ENCODE measurements at places on chromosomes 3 and 15.
A peak's percentile ranks its signal among the peaks of the same experiment; 100 is the strongest.

DNA sequence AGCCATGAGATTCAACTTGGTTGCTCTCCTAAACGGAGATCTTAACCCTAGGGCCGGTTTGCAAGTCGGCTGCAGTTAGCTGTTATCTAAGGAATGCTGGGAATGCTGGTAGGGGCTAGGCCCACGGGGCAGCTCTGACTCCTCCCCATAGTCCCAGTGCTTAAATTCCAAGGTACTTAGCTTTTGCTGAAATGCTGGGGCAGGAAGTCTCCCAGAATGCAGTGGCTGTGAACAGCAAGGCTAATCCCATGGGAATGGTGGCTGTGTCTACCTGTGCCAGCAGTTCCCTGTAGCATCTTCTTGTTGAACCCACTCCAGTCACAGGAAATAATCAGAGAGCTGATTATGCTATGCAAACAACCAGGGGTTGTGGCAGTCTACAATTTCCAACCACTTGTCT lies 102.5 kb upstream of the TJP1 start:
- no peak for DNase-seq

DNA sequence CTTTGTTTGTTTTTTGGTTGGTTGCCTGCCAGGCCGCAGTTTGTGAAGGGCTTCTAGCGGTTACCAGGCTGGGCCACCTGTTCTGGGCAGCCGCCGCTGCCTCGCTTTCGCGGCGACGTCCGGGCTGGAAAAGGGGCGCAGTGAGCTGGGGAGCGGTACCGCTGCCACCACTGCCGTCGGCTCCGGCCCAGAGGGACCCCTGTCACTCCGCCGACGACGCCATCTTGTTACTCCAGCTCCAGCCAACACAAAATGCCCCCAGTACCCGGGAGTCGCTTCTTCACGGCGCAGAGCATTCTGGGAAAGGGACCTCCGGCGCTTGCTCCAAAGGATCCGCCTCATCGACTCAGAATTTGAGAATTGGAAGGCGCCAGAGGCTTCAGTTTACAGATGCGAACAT lies 238.8 kb downstream of the CDIN1 start:
- no peak for DNase-seq

DNA sequence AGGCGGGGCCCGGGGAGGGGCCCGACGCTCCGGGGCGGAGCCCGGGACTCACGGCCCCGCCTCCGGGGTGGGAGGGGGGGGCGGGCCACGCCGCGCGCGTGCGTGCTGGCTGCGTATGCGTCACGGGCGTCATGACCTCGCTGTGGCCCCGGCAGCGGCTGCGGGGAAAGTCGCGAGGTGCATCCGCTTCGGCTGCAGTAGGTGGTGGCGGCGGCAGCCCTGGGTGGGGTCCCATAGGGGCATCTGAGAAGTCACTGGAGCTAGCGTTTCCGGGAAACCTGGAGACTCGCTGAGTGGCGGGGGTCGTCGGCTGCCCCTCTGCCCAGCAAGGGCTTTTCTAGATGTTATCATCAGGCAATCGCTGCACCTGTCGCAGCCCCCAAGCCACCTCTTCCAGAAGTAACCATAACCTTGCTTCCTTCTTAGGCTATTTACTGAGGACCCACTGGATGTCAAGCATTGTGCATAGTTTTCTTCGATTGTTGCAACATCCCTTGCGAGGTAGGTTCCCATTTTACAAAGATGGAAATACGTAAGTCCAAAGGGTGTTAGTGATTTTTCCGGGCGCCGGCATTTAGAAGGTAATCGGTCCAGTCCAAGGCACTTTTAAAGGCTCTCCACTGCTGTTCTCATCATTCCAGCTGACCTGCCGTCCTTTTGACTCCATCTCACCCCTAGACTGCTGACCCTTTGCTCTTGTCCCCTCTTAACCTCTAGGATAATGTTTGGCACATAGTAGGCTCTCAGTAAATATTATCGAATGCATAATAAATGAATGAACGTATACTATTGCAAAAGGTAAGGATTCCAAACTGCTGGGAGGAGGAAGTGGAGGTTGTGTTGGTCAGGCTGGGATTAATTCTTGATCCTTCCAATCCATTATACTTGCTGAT lies at the start of gene GDPGP1:
Gene GDPGP1, plus strand, starts transcription at position 114 of the 893 bp plus-strand sequence. CDS start 6,700 bp downstream, outside the sequence.
- DNase-seq, result no peak

- DNase-seq, result no peak
Observed at GRCh38 chr3:122868322-122868721, 73.5 kb downstream of the SLC49A4 start.

- no peak for DNase-seq
Observed at GRCh38 chr3:13851997-13852637, 27.8 kb downstream of the WNT7A start.

DNA sequence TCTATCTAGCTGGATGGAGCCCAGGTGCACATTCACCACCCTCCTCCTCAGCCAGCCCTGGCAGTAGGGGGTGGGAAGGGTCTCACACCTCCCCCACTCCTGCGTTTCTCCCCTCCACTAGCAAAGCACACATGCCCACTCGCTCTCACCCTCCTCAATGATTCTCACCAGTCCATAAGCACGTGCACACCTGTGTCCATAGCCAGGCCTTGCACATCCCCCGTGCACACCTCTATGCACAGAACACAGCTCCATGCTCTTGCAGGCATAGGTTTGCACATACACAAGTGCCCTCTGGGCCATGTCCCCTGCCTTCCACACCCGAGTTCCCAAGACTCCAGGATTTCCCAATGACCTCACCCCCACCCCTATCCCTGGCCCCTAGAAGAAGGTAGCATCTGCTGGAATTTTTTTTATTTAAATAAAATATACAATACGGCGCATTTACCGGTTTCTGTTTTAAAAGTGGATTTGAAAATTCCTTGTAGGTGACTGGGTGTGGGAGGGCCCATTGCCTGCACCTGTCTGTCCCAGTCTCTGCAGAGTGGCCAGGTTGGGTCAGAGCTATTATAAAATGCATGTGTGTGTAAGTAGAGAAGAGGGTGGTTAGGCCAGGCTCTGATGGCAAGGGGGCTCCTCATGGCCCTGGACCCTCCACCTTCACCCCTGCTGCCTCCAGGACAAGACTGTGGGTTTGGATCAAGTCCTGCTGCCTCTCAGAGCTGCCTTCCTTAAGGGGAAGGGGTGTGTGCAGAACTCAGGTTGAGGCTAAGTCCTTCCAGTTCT lies 49.1 kb downstream of the HCN4 start:
- DNase-seq, result no peak

DNA sequence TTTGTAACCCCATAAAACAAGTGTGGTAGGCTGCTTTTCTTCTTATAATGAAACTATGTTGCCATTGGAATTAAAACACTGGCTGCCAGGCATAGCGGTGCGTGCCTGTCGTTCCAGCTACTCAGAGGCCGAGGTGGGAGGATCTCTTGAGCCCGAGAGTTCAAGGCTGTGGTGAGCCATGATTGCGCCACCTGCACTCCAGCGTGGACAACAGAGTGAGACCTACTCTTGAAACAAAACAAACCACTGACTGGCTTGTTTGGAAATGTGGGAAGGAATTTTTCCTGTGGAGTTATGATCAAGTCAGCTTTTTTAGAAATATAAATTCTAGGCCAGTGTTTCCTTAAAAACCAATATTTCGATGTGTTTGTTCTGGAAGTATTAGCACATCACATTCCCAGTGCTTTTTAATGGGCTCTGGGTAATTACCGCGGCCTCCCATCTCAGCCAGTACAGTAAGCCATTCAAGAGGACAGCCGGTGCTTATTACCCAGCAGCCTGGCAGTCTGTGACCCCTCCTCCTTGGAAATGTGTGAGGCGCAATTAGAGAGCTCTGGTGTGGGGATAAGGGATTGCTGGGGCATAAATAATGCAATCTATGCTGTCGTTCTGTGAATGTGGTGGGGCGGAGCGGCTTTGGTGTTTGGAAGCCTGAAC lies 58.3 kb upstream of the TRAK1 start:
- DNase-seq, result no peak

- DNase-seq, result no peak
Observed at GRCh38 chr3:184812662-184813042, 686 bp downstream of the VPS8 start.

DNA sequence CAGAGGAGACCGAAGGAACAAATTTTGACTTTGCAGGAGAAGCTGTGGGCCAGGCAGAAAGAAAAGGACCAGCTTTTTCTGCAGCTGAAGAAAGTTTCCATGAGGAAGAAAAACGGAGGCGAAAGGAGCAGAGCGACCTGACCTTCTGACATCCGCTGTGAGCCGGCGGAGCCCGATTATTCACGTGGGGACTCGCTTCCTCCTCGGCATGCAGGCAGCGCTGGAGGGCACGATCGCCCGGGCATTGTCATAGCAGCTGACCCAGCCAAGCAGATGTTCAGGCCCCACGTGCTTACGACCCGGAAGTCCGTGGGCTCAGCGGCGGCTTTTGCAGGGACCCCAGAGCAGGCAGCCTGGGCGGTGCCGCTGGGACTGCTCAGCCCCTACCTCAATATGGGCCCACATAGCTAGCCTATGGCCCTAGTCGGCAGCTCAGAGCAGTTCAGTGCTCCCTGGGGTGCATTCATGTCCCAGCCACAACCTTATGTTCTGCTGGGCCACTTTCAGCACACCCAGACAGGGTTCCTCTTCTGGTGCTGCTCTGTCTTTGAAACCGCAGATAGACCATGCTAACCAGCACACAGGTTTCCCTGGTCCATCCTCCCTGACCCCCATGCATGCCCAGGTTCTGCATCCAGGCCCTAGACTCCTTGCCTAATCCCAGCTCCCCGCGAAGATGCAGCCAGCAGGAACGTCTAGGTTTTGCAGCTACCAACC lies 10.5 kb upstream of the EIF4A2 start:
- no peak for DNase-seq

DNA sequence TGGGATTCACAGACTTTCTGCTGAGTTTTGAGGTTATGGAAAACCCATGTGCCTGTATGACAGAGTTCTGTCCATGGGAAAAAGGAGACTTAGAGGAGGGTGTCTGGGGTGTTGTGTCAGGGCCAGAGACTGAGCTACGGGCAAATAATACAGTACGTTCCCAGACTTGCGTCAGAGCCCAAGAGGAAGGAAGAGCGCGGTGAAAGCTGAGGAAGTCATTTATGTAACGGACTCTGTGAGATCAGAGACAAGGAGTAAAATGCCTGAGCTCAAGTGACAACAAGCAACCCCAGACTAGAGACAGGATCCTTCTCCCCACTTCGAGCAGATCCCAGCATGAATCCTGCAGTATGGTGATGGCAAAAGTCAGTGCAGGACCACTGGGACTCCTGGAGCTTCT lies 368.6 kb upstream of the MCTP2 start:
- DNase-seq, result no peak

GRCh38 chr15:62549345-62549970 lies 384.4 kb upstream of the C2CD4B start:
- DNase-seq, result peak; percentile 43

DNA sequence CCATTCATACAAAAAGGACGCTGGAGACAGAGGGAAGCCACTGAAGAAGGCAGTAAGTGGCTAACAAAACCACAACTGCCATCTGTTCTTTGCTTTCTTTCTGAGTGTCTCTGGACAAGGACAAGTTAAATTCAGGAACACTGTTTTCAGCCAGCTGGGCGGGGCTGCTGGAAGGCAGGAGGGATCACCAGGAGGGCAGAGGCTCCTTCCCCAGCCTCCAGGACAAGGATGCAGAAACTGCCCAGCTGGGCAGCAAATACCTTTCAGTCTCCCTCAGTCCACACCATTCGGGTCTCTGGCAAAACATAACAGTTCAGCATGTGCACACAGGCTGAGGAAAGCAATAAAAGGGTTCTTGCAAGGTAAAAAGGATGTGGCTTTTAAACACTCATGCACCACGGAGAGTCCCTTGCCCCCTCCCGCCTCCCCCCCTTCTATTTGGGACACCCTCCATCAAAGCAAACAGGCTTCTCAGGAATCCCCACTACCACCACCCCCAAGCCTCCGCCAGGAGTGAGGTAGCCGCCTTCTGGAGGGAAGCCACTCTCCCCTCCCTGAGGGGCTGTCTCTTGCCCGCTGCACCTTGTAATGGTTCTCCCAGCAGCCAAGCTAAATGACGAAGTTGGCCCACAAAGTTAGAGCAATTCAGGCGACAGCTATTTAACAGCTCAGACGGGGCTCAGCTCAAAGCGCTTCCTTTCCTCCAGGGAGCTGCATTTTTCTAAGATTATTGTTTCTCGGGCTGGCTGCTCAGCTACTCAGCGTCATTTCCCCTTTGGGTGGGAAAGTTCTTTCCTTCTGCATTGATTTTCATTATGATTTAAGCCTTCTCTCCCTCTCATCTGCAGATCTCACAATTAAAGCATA lies 3.8 kb downstream of the HEG1 start:
- no peak for DNase-seq

- DNase-seq, result no peak
Observed at GRCh38 chr15:64485796-64486195, 25.4 kb downstream of the ZNF609 start.

- DNase-seq, result no peak
Observed at GRCh38 chr3:145266368-145266767, 894.6 kb downstream of the PLOD2 start.

GRCh38 chr3:143850877-143851276 lies 2.6 kb upstream of the SLC9A9 start:
- no peak for DNase-seq

GRCh38 chr3:180184816-180185215 lies 148.1 kb upstream of the PEX5L start:
- DNase-seq, result no peak

GRCh38 chr3:129908417-129908816 lies 14.9 kb upstream of the TMCC1 start:
- DNase-seq, result no peak

DNA sequence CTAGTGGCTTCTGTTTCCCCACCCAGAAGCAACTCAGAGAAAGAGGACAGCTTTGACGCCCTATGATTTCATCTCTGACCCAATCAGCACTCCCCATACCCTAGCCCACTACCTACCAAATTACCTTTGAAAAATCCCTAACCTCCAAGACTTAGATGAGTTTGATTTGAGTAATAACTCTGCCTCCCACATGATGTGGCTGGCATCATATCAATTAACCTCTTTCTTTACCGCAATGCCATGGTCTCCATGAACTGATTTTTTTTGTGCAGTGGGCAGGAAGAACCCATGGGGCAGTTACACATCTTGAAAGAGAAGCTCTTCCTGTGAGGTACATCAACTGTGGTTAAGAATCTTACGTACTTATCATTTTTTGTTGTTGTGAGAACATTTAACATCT lies 25.5 kb upstream of the APOD start:
- DNase-seq, result no peak

GRCh38 chr15:67146234-67146633 lies 80.8 kb downstream of the SMAD3 start:
- no peak for DNase-seq

- no peak for DNase-seq
Observed at GRCh38 chr15:67799801-67800205, 25.5 kb upstream of the SKOR1 start.

- no peak for DNase-seq
Observed at GRCh38 chr15:67216859-67217258, 37.6 kb downstream of the AAGAB start.

DNA sequence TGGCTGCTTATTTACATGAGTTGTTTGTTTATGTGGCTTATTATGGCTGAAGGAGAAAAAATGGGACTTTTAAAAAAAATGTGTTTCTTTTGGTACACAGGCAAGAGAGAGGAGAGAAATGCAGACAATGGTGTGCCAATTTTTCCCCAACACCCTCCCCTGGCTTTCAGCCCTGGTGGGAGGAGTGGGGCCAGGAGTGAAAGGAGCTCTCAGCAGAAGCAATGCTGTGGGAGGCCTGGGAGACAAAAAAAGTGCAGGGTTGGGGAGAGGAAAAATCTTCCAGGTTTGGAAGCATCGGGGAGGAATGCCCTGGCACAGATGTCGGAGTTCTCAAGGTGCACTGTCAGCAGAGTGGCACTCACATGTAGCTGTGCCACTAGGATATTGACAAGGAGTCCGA lies 117.7 kb upstream of the FOXB1 start:
- DNase-seq, result no peak
